ENCODE measurements at places on chromosomes 11 and 22.
A peak's percentile ranks its signal among the peaks of the same experiment; 100 is the strongest.

- DNase-seq, result peak; percentile 29
Measured at GRCh38 chr11:68036717-68037239, 2.0 kb upstream of the TCIRG1 start.

- no peak for DNase-seq
Measured at GRCh38 chr11:68966894-68967780, 13.6 kb downstream of the MRGPRD start.

GRCh38 chr22:41576877-41577276, 12.8 kb downstream of the PMM1 start:
- peak; percentile 42 for DNase-seq

- DNase-seq, result no peak
Measured at GRCh38 chr11:119188067-119188466, 2.8 kb downstream of the NHERF4 start.

DNA sequence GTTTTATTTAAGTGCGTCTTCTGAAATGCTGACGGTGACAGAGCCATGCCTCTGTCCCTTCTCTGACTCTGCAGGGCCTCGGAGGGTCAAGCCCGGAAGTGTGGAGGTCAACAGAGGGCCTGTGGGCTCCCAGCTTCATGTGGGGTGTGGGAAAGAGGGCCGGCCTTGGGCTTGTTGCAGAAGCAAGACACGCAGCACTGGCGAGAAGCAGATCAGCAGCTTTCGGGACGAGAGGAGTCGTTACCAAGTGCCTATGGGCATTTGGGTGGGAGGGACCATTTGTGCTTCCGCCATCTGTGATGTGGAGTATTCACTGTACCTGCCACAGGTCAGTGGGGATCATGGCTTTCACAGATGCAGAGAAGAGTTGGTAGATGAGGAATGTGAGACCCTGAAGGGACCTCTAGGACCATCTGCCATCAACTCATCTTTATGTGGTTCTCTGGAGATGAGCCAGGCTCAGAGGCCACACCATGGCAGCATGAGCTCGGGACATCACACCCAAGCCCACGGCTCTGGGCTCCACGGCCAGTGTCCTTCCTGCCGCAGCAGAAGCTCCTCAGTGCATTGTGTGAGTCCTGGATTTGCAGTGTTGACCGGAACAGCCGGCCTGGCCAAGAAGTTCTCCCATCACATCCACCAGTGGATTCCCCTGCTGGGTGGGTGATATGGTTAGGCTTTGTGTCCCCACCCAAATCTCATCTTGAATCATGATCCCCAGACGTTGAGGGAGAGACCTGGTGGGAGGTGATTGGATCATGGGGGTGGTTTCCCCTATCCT, 590.7 kb downstream of the TBC1D22A start:
- no peak for DNase-seq

GRCh38 chr22:30873086-30873650, 95.4 kb downstream of the MORC2 start:
- DNase-seq, result no peak

- DNase-seq, result no peak
Measured at GRCh38 chr11:43234881-43235280, 76.9 kb upstream of the API5 start.

DNA sequence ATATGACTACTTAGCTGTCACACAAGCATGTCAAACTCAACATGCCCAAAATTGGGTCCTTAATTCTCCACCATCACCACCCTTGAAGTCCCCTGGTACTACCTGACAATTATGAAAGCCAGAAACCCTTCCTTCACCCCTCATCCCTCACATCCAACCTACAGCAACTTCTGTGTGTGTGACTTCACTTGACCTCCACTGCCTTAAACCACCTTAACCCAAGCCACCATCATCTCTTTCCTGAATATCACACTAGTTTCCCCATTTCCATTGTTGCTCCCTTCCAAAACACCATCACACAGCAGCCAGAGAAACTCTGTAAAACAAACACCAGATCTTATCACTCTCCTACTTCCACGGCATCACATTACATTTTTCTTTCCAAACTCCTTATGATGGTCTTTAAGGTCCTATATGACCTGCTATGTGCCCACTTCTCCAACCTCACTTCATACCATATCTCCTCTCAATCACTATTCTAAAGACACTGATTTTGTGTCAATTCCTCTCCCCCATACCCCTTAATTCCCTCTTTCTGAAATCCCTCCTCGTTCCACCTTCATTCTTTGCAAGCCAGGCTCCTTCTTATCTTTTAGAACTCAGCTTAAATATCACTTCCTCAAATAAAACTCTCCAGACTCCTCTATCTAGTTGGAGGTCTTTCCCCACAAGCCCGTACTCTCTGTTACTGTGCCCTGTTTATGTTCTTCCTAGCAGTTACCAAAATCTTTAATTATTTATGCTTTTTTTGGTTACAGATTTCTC, 124.9 kb downstream of the RBFOX2 start:
- no peak for DNase-seq

DNA sequence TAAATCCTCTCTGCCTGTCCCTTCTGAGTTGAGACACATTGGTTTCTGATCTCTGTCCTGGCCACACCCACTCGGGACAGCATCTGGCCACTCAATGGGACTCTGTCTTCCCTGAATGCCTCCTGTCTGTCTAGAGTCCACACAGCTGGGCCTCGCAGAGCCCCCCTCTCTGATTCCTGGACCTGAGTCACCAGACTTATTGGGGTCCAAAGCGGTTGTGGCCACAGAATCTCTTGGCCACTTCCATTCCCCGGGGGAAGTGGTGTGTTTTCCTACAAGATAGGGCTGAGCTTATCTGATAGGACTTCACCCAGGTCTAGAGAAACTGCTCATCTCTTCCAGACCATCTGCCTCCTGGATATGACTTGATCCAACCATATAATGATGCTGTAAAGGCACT, 57.4 kb upstream of the WNT11 start:
- no peak for DNase-seq

DNA sequence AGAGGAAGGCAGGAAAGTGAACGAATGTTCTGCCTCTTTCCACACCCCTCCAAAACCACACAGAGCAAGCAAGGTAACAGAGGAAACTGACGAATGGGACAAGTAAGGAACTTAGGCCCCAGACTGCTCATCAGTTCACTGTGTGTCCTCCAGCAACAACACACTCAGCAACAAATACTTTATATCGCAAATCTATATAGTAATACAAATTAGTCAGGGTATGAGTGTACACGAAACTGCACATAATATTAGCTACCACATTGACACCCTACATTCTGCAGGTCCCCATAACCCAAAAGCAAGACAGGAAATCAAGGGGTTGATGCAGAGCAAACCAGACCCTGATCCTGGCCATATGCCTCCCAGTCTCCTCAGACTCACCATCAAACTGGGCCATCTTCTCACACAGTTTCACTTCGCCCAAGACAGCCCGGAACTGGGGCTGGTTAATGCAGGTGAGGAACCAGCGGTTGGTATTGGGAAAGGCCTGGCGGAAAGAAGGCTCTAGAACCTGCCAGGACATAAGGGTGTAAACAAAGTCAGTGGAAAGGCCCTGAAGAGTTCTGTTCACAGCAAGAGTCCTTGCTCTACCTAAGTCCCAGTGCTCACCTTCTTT, 6.6 kb downstream of the EEF1G start:
- DNase-seq, result no peak

- no peak for DNase-seq
Measured at GRCh38 chr11:69908511-69909220, 89.5 kb upstream of the FGF3 start.

DNA sequence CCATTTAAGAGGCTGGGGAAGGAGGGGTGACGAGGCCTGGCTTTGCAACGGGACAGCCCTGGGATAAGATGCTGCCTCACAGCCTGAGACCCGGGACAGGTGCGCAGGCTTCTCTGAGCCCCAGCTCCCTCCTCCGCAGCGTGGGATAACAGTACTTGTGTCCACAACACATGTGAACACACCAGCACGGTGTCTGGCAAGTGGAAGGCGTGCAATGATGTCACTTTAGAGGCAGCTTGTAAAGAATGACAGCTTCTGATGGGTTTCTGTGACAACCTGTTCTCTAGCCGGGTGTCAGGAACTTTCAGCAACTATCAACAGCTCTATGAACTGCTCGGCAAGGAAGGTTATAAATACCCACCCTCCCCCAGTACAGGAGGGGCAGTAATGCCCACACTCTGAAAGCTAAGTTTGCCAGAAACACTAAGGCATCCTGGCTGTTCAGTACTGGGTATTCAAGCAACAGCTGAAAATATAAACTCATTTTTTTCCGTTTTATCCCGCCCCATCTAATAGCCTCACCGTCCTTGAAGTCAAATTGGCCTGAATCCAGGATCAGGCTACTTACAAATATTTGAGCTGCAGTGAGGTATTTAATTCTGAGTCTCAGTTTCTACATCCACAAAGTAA, 59.7 kb downstream of the MYH9 start:
- no peak for DNase-seq

GRCh38 chr11:31997955-31998354, 92.9 kb upstream of the RCN1 start:
- no peak for DNase-seq

- DNase-seq, result peak; percentile 2
Measured at GRCh38 chr11:1871531-1871930, 18.6 kb downstream of the LSP1 start.

All from CD4-positive, alpha-beta T cell treated with Interleukin-17A for 4 hours (primary cell).